ENCODE measurements at places on chromosomes 2 and 18. TPM values are rescaled to one million over a fixed set of nuclear protein-coding genes. Genes with fewer than 3 reads are reported as not detected.

DNA sequence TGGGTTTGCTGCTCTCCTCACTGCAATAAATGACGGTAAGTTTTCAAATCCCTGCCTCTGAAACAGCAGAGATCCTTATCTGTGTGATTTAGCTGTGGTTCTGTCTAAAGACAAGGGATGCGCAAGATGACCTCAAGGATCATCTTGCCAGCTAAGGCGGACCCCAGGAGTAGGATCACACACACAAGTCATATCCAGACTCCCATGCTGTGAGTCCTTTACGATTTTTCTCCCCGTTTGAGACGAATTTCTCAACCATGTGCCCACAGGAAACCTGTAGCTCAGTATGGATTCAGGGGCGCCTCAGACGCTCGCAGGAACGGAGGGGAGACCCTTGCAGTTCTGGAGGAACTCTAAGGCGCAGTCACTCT is 11.1 kb upstream of the DCTN1 start:
- H3K27ac ChIP-seq = peak overlapping the region; percentile 75
- peaks cover 42% of the 10 kb centered on the region for H3K4me1 ChIP-seq
- no peaks in the 10 kb centered on the region for H3K27me3 ChIP-seq
- peak; percentile 69 for DNase-seq
- H3K4me3 ChIP-seq = peak overlapping the region; percentile 89
- H3K36me3 ChIP-seq = no peaks in the 10 kb centered on the region

Gene GRHL1
- polyA plus RNA-seq = 0.61 TPM

DNA sequence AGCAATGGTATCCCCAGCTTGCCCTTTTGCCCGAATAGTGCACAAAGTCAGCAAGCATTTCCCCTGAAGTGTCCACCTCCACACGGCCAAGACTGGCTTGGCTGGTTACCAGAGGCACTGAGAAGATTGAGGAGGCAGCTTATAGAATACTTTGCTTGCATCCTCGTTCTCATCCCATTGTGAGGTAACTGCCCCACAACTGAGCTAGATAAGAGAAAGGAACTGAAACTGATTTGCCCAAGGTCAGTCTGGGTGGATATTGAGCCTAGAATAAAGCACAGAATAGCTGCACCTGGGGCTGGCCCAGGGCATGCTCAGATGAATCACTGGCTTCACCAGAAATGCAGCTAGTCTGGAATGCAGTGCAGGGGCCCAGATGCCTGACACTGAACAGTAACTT is 32.7 kb upstream of the MAP4K3 start:
- H3K27me3 ChIP-seq = no peaks in the 10 kb centered on the region
- no peaks in the 10 kb centered on the region for H3K36me3 ChIP-seq
- DNase-seq = peak; percentile 62
- peak overlapping the region; percentile 44 for H3K27ac ChIP-seq

GRCh38 chr2:180021850-180022249 is 14.8 kb upstream of the CWC22 start:
- no peak overlapping the region for H3K4me3 ChIP-seq
- no peaks in the 10 kb centered on the region for H3K27me3 ChIP-seq
- no peaks in the 10 kb centered on the region for H3K36me3 ChIP-seq

Gene ALKAL2
- not detected for polyA plus RNA-seq

Gene DSC3
- not detected for polyA plus RNA-seq

- H3K27me3 ChIP-seq = no peaks in the 10 kb centered on the region
- H3K36me3 ChIP-seq = no peaks in the 10 kb centered on the region
- no peaks in the 10 kb centered on the region for H3K4me1 ChIP-seq
- no peak for DNase-seq
Observed at GRCh38 chr18:29726646-29727045, 1315.9 kb downstream of the DSC3 start.

- H3K27ac ChIP-seq = no peak overlapping the region
- no peaks in the 10 kb centered on the region for H3K27me3 ChIP-seq
- H3K36me3 ChIP-seq = no peaks in the 10 kb centered on the region
Observed at GRCh38 chr2:61436092-61436491, 34.8 kb downstream of the USP34 start.
